MCF 10A (cell line): ENCODE measurements at places on chromosomes 1 and 21.

GRCh38 chr1:35644204-35644603 lies 2.9 kb upstream of the PSMB2 start:
- DNase-seq = no peak

DNA sequence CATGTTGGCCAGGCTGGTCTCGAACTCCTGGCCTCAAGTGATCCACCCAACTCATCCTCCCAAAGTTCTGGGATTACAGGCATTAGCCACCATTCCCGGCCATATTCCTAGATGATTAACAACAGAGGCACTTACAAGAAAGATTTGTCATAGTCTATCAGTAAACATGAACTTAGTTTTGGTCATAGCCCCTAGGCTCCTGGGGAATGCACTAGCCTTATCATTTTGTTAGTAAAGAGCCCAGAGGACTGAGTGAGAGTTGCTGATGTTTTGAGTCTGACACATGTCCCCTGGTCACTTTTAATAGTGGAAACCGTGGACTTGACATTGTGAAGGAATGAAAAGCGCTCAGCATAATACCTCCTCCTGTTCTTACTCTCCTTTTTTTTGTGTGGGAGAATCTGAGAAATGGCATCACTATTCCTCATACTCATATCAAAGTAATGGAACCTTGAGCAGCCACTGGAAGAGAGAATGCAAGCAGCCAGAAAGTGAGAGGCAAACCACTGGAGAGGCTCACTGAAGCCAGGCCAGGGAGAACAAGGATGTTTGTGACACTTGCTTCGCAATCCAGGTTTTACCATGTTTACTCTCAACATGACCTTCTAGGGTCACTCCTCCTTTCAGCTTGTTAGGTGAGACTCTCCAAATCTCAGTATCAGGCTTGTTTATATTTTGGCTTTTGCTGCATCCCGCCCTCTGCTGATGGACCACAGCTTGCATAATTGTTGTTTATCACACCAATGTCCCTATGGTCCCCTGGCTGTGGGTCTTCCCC lies 14.8 kb downstream of the ATP1B1 start:
- no peak for DNase-seq

GRCh38 chr1:77281491-77282186 lies at the start of gene AK5:
TSS of gene AK5 (plus strand) at chr1:77282019. CDS start at chr1:77282314, 295 bp downstream.
- DNase-seq = peak; percentile 42

GRCh38 chr1:166283190-166283589 lies 116.4 kb upstream of the FAM78B start:
- DNase-seq = no peak

DNA sequence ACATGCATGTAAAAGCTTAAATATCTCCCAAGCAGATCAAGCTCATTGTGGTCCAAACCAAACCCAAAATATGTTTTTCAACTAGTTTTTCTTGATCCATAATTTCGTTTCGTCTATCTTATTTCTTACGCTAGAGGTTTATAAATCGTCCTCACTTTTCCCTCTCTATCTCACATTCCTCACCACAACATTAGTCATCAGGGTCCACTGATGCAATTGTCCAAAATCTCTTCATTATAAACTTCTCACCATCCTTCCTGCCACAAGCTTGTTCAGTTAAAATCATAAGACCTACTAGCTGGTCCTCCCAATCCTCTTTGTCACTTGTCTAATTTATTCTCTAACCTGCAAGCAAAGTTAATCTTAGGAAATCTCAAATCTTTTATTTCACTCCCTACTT lies 173.0 kb upstream of the PALMD start:
- DNase-seq = no peak

DNA sequence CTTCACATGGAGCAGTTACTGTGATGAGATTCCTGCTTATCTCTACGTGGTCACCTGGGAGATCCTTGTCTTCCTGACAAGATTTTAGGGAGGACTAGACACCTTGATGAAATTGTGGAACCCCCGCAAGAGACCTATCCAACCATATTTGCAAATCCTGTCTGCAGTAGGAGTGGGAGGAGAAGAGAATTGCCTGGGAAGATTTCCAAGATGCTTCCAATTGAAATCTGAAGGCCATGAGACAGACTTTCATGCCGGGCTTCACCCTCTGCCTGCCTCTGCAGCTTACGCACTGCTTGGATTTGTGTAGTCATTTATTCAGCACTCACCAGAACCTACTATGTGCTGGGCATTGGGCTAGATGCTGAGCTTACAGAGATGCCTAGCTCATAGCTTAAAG lies 106.6 kb downstream of the OMA1 start:
- DNase-seq = no peak

DNA sequence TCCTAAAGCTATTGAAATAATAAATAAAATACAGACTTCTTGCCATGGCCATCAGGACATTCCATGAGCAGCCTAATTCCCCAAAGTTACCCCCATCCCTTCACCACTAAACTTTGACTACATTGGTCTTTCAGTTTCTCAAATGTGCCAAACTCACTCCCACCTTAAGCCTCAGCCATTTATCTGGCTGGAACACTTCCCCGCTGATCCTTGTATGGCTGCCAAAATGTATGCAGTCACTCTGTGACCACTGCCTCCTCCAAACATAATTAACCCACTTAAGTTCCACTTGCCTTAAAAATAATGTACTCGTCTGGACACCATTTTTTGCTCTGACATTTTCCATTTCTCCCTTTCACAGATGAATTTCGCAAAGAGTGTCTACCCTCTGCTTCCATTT lies 407.4 kb downstream of the NTNG1 start:
- DNase-seq = no peak

- no peak for DNase-seq
Observed at GRCh38 chr1:35173909-35174540, 18.9 kb downstream of the SFPQ start.

GRCh38 chr21:15667819-15668218 lies 62.0 kb upstream of the USP25 start:
- no peak for DNase-seq

- no peak for DNase-seq
Observed at GRCh38 chr1:5110508-5110907, 456.1 kb downstream of the AJAP1 start.

- no peak for DNase-seq
Observed at GRCh38 chr1:2628933-2629626, 3.7 kb downstream of the MMEL1 start.

- peak; percentile 40 for DNase-seq
Observed at GRCh38 chr1:9542430-9542829, 3.2 kb downstream of the SLC25A33 start.

- DNase-seq = peak; percentile 85
Observed at GRCh38 chr1:226626577-226626956, 78.0 kb downstream of the STUM start.

GRCh38 chr1:84143796-84144565 lies at the start of gene PRKACB:
TSS of gene PRKACB (plus strand) at chr1:84144271. CDS start at chr1:84144362, 91 bp downstream.
- peak; percentile 9 for DNase-seq

GRCh38 chr1:89855413-89856123 lies 34.7 kb downstream of the LRRC8D start:
- DNase-seq = peak; percentile 39

- no peak for DNase-seq
Observed at GRCh38 chr1:110554871-110555801, 36.2 kb upstream of the KCNA10 start.

DNA sequence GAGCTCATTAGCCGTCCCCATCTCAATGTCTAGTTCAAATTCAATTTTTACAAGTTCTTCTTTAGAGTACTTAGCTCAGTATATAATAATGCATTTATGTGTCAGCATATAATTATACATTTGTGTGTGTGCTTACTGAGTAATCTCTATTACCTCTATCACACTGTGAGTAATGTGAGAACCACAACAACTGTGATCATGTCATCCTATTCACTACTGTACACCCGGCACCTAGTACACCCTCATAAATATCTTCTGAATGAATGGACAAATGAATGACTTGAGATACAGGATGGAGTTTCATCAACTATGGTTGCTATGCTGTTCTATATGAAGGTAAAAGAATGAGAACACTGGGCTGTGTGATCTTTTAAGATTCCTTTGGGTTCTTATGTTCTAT lies 124.0 kb downstream of the GPATCH2 start:
- DNase-seq = peak; percentile 18

- DNase-seq = peak; percentile 96
Observed at GRCh38 chr1:113456967-113457366, 66.7 kb downstream of the MAGI3 start.

DNA sequence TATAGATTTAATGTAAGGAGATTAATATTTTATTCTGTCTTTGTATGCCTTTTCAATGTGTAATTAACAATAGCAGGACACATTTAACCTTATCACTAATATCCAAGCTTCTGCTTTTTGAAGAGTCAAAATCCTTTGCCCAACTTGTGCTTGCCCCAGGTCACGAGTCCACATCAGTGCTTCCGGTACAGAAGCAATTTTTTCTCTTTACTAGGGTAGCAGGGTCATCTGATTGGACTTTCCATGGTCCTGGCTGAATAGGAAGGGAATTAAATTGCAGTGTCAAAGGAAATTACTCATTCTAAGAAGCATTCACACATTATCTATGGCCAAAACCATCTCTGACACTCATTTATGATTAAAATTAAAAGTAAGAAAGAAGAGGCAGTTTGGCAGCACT lies 460.5 kb upstream of the ADGRL2 start:
- no peak for DNase-seq

DNA sequence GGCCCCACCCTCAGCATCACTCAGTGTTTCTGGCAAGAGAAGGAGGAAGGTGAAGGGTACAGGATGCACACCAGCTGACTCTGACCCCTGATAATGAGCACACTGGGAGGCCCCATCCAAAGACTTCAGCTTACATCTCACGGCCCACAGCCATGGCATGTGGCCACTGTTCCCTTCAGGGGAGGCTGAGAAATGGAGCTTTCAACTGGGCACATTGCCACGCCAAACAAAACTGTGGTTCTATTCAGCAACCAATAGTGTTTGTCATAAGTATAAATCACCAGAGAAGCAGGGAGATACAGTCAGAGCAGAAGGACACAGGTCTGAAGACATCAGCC lies 12.7 kb upstream of the TRAF3IP3 start:
- DNase-seq = peak; percentile 77

- no peak for DNase-seq
Observed at GRCh38 chr1:31095298-31095981, 29.9 kb upstream of the PUM1 start.

- DNase-seq = no peak
Observed at GRCh38 chr1:201119206-201120197, 7.3 kb upstream of the CACNA1S start.

- no peak for DNase-seq
Observed at GRCh38 chr1:30765556-30766434, 8.2 kb upstream of the LAPTM5 start.

- no peak for DNase-seq
Observed at GRCh38 chr21:43829575-43830119, 35.4 kb upstream of the AGPAT3 start.

DNA sequence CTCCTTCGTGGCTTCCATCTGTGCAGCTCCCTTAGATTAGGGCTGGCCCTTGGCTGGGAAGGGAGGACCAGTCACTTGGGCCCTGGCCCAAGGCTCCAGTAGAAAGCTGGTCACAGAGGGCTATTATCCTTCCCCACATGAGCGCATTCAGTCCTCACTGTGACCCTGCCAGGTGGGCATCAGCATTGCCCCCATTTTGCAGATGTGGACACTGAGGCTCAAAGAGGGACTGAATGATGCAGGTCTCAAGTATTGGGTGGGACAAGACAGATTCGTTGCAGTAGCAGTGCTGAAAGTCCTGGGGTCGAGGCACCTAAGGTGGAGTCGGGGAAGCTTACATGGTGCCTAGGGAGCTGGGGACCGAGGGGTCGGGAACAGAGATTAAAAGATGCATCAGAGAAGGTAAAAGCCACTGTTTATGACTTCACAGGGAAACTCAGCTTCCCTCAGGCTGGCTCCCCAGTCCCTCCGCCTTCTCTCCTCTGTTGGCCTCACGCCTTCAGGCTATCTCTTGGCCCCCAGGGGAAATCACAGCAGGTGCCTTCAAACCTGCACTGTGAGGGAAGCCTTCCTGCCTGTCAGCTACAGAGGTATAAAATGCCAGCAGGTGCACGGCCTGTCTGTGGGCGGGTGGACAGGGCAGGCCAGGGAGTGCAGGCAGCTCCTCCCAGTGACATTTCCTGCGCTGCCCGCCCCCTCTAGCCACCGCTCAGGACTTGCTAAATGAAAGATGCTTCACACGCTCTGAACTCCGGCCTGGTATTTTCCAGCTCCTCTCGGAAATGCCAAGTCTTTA lies 178.4 kb downstream of the GRIK3 start:
- no peak for DNase-seq

DNA sequence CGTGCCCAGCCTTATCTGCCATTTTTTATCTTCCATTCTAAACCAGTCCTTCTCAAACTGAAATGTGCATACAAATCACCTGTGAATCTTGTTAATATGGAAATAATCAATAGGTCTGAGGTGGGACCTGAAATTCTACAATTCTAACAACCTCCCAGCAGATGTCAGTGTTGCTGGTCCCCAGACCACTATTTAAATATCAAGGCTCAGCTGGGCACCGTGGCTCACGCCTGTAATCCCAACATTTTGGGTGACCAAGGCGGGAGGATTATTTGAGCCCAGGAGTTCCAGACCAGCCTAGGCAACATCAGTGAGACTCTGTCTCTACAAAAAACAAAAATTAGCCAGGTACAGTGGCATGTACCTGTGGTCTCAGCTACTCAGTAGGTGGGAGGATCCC lies 4.1 kb downstream of the UQCRHL start:
- peak; percentile 54 for DNase-seq

GRCh38 chr1:45669379-45669778 lies 17.0 kb downstream of the GPBP1L1 start:
- DNase-seq = no peak

DNA sequence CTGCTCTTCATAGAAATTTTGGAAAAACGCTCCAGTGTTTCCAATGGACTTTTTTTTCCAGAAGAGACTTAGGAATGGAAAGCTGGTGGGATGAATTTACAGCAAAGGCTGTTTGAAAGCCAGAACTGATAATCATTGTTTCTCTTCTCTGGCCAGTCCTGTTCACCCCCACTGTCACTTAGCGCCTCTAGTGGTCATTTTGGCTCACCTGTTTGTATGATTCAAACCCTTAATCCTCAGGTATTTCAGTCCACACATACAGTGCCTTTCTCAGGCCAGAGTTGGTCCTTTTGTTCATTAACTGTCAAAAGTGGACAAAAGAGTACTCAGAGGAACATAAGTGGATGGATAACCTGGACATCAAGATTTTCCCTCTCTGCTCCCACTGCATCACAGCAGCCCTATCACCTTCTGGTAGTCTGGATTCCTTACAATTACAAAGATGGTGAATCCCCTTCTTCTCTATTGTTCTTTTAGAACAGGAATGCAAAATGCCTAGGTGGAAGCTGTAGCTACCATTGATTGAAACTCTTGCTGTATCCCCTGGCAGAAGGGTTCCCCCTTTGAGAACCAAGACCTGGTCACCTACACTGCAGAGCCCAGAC lies 177.6 kb upstream of the OLFM3 start:
- DNase-seq = peak; percentile 37

- DNase-seq = no peak
Observed at GRCh38 chr1:182666706-182667105, 17.7 kb downstream of the RGS8 start.

DNA sequence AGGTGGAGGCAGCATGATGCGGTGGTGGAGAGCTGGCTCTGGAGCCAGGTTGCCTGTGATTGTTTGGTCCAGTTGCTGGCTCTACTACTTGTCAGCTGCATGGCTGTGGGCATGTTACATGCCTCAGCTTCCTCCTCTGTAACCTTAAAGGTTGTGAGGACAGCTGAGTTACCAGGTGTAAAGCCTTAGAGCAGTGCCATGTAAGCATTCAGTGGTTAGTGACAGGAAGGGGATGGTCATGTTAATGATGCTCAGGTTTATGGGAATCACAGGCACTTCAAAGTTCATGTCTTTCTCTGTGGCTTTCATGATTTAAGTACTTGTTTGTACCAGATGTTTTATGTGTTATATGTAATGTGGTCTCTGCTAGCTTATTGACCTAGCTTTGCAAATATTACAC lies 32.6 kb downstream of the PTGFRN start:
- no peak for DNase-seq
